Pons (tissue), 1 donor: ENCODE measurements at places on chromosomes 4 and X.
A peak's percentile ranks its signal among the peaks of the same experiment; 100 is the strongest.

DNA sequence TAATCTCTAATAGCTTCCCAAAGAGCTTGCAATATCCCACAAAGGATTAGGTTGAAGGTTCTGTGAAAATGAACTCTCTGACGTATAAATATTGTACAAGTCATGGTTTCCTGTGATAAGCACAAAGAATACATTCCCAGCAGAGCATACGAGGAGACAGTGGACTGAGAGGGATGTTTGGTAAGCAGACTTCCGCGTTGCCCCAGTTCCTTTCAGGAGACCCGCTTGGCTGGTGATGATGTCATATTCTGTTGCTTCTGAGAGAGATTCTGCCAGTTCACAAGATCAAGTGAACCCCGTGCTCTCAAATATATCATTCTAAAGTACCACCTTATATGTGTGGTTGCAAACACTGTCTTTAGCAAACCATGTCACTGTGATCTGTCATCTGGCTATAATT, 323.9 kb upstream of the CASK start:
- DNase-seq: no peak

- DNase-seq: no peak
These were observed 6.8 kb upstream of the HTRA3 start for GRCh38 chr4:8262637-8263322.

DNA sequence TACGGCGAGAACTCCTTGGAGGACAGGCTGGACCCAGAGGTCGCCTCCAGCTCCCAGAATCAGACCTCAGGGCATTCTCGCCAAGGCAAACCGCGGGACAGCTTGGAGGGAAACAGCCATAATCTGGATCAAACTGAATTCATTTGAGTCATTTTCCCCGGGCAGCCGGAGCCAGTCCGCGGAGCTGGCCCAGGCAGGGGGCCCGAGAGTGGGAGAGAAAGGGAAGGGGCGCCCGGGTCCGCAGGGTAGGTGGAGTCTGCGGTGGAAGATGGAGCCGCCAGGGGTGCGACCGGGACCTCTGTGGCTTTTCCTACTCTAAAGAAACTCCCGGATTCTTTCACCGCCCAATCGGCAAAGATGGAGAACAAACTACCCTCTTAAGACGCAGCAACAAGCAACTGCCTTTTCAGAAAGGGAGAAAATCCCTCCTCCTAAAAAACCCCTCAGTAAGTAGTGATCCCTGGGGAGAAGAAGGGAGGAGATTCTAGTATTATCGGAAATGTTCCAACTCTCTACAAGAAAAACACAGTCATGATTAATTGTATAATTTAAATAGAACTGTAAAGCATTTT, 5.2 kb downstream of the NKX3-2 start:
- DNase-seq: no peak

DNA sequence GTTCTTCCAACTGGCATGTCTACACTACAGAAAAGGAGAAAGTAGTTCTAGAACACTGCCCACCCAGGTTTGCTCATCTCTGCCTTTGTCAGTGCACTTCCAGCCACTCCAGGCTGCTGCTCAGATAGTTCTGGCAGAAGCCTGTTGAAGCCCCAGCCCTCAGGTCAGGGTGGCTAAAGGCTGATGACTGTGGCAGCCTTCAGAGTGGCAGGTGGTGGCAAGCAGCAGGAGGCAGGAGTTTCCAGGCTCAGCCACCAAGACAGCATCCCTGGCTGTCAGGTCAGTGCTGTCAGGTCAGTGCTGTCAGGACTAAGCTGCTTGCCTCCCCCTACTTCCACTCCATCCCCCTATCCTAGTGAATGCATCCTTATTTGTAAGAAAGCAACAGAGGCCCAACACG, 100.4 kb downstream of the MAMLD1 start:
- no peak for DNase-seq

GRCh38 chrX:84064814-84065213, 123.2 kb downstream of the RPS6KA6 start:
- DNase-seq: no peak

- DNase-seq: peak; percentile 17
These were observed 4.6 kb upstream of the SOWAHD start for GRCh38 chrX:119753639-119754257.

DNA sequence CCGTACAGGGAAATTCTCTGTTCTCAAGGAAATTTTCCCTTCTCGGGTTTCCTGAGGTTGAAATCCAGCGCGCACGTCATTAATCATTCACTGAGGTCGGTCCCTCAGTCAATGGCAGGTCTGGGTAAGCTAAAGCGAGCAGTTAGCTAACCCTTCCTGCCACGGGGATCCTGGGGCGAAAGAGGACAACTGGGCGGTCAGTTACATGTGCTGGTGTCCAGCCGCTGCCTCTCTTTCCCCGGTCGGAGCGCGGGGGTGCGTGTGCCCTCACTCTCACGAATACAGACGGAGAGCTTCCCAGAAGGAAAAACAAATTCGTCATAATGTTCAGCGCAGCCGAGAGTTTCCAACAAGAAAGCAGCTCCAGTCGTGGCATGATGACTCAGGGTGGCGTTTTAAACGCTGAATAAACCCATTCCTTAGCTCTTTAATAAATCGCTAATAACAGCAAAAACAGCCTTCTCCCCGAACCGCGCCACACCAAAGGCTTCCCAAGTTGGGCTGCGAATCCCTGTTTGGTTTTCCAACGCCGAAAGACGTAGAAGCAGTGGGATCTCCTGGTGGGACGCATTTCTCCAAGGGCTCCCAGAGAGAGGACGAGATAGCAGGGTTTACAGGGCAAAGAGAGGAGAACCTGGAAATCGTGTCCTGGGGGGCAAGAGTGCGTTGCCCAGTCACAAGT, 752 bp upstream of the FGF5 start:
- no peak for DNase-seq

GRCh38 chrX:68060506-68061205, 372.6 kb downstream of the OPHN1 start:
- DNase-seq: no peak

- DNase-seq: no peak
These were observed 3.8 kb upstream of the MMGT1 start for GRCh38 chrX:135977611-135978010.

DNA sequence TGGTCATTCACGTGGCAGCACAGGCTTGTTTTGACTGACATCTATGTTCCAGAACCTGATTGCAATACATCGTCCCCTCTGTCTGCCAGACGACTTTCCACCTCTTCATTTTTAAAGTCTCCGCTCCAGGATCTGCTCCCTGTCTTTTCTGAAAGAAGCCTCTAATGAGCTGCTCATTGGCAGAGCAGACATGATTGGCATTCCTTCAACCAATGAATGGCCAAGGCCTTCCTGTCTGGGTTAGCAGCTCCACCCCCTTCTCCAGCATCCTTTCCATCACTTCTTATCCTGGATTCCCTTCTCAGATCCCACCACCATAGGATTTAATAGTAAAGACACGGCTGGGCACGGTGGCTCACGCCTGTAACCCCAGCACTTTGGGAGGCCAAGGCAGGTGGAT, 202.7 kb upstream of the KLF3 start:
- DNase-seq: no peak

DNA sequence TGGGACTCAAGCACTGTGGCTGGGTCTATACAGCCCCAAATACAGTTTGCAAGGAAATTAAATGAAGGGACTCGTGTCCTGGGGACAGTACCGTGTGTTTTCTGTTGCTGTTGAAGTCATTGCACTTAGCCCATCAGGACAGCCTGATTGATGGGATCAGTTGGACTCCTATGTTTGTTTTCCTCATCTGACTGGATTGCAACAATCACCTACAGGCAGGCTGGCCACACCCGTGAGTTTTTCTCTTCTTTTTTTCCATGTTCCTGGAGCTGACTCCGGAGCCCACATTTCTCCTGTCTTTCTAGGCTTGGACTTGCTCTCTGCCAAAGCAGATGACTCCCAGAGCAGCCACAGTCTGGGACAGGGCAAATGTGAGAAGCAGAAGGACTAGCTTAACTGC, 38.1 kb downstream of the RTL9 start:
- no peak for DNase-seq

- DNase-seq: no peak
These were observed 122.7 kb downstream of the CBLL2 start for GRCh38 chrX:22395372-22395771.

GRCh38 chr4:52755426-52755825, 4.2 kb upstream of the ERVMER34-1 start:
- DNase-seq: no peak

GRCh38 chrX:36501169-36501702, 506.9 kb upstream of the FAM47C start:
- DNase-seq: no peak

- no peak for DNase-seq
These were observed 66.7 kb downstream of the DRD5 start for GRCh38 chr4:9847968-9848748.

DNA sequence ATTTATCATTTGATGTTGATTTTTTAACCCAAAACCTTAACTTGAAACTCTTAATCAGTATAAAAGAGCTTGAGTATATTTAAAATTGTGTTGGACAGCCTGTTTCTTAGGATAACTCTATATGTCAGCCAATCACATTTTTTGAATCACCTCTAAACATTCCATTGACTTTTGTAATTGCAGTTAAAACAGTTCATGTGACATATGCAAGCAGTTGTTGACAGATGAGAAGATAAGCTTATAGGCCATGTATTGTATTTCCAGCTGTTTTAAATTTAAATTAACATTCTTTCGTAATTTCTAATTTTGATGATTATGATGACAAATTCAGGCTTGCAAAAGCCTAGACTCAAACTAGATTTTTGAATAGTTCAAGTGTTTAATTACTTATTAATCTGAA, 17.4 kb downstream of the VEGFC start:
- no peak for DNase-seq

GRCh38 chr4:126106658-126107057, 791.9 kb downstream of the FAT4 start:
- DNase-seq: no peak

DNA sequence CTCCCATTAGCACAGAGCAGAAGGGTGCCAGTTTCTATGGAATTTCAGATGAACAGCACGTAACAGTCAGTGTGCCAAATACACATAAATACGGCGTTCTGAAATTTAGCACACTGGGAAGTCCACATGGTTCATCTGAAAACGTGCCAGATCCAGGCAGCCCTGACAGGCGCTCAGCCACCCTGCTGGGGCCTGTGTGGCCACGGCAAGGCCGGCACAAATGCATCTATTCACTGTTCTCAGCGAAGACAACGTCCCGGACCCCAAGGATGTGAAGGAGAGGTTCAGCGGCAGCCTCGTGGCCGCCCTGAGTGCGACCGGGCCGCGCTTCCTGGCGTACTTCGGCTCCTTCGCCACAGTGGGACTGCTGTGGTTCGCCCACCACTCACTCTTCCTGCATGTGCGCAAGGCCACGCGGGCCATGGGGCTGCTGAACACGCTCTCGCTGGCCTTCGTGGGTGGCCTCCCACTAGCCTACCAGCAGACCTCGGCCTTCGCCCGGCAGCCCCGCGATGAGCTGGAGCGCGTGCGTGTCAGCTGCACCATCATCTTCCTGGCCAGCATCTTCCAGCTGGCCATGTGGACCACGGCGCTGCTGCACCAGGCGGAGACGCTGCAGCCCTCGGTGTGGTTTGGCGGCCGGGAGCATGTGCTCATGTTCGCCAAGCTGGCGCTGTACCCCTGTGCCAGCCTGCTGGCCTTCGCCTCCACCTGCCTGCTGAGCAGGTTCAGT, 15.6 kb downstream of the DGKQ start:
- no peak for DNase-seq

DNA sequence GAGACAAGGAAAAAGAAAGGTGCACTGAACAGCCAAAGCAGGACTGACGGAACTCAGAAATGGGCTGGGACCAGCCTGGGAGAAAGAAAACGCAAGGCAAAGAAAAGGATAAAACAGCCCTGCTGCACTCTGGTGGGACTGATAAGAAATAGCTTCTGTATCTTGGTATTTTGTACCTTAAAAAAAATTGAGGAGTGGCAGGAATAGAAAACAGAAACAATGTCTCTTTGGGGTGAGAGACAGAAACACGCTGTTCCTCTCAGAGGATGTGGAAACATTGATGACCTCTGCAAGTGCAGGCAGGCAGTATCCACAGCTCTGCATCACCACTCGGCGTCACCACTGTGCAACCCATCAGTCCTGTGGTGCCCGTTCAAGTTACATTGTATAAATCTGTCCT, 152.5 kb upstream of the SPRY1 start:
- peak; percentile 52 for DNase-seq

DNA sequence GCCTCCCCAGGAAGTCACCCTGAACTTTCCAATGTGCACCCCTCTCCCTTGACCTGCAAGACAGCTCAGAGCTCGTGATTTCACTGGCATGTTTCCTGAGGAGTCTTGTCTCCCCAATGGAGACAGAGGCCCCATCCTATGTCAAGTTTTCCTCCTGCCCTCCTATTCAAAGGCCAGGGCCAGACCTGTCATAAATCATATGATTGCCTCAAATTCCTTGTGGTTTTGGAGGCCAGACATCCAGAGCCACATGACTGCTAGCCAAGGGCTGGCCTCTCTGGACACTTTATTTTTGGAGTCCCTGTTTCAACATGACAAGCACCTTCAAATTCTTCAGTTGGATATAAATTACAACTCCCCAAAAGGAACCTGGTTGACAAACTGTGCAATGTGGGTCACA, 76.0 kb upstream of the TFDP3 start:
- DNase-seq: no peak

DNA sequence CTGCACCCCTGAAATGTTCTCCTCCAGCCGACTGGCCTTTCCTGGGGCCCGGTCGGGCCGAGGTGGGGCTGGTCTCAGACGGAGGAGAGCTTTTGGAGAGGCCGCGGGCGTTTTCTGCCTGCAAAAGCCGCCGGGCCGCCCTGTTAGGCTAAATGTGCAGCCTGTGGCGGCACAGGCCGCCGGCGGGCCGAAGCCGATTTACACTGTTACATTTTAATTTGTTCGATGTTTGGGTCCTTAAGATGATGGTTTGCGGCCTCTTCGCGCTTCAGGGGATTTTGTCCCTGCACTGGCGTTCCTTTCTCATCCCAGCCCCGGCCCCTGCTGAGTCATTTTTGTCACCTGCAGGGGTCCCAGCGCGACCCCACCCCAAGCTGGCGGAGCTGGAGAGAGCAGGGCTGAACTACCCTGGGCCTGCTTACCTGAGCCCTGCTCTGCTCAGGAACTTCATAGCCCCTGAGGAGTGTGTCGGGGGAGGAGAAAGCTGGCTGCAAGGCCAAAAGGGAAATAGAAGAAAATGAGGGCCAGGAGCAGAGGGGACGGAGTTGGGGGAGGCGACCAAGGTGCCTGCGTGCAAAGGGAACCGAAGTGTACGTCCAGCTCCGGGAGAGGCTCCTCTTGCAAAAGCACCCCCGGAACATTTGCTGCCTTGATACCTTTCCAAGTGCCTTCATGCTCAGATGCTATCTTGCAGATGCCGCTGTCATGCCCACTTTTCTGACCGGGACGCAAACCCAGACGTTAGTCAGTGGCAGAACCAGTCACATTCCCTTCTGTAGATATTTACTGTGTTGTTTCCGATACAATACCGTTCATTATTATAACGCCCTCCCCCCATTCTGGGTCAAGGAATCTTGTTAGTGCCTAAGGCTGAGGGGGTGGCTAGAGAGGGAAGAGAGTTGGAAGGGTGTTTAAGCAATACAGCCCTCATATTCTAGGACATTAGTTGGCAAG, 977 bp upstream of the RBBP7 start:
- DNase-seq: peak; percentile 30

DNA sequence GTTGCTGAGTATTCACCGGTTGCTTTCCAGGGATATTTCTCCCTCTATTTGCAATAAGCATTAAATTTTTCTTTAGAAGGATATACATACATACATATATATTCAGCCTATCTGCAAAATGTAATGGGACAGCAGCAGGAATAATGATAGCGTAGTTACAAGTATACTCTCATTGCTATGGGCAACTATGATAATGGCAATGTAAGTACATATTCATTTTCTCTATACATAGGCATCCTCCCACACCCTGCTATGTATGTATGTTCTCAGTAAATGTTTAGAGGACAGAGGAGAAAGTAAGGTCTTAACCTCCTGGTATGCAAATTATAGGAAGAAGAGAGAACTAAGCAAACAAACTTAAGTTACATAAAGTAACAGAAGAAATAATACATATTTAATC, 19.7 kb upstream of the MAB21L2 start:
- no peak for DNase-seq
